Stimulated activated CD8-positive, alpha-beta memory T cell treated with anti-CD3 and anti-CD28 coated beads, Interleukin-4, amount 100 ng/mL, for 1 hour (primary cell): ENCODE measurements at places on chromosomes 2 and 18.

GRCh38 chr2:71743995-71744675, 290.8 kb downstream of the DYSF start:
- DNase-seq: no peak

DNA sequence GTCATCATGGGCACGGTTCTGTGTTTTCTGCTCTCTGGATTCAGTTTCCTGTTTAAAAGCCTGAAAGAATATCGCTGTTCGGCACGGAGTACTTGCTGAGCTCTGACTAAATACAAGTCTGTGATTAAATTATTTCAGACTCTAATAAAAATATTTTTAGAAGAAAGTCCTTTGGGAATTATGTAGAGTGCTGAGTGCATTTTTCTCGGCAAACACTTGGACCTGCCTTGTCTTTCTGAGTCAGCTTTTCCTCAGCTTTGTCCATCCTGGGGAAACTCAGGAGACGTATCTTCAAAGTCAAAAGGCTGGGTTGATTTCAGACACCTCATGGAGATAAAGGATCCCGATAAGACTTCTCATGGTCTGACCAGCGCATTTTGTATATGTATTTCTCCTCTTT, 45.9 kb downstream of the IL1R2 start:
- DNase-seq: no peak

GRCh38 chr2:100485396-100485795, 15.1 kb downstream of the NMS start:
- no peak for DNase-seq

DNA sequence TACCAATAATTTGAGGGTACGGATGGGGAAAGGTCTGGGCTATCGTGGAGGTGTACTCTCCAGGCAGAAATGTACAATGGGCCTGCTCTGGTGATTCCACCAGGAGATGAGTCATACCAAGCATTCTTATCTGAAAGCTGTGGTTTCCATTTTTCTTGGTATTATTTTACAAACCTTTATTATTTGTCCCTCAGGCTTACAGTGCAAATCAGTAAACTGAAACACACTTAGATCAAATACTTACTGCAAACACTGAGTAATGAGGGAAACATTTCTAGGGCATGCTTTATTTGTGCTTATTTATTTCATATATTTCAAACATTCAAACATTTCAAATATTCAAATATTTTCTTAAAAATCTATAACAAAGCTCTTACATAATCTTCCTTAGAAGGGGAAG, 319.8 kb downstream of the RND3 start:
- DNase-seq: no peak

DNA sequence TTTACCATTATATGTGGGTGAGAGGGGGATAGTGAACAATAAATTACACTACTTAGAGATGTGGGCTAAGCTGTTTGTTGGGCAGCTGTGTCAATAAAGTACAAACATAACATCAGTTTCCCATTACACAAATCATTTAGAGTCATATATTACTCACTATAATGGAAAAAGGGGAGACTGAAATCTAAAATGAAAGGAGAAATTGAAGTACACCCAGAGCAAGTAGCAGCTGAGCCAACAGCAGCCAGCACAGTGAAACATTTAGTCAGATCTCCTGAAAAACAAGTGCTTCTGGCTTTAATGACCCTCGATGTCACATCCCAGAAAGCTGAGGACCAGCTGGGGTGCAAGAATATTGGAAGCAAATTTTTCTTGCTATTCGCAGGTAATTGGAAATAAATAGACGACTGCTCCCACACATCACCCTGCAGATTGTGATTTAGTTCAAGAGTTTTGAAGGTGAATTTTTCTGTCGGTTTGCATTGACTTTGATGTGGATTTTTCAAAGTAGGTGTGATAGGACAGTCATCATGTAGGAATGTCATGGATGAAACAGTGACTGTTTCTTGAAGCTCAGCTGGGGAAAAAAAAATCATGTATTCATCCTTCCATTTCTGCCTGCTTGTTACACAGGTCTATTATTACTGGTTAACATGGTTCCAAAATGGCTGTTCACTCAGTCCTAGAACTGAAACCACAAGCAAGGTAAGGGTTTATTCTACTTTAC, 1607.3 kb upstream of the CELF4 start:
- no peak for DNase-seq

DNA sequence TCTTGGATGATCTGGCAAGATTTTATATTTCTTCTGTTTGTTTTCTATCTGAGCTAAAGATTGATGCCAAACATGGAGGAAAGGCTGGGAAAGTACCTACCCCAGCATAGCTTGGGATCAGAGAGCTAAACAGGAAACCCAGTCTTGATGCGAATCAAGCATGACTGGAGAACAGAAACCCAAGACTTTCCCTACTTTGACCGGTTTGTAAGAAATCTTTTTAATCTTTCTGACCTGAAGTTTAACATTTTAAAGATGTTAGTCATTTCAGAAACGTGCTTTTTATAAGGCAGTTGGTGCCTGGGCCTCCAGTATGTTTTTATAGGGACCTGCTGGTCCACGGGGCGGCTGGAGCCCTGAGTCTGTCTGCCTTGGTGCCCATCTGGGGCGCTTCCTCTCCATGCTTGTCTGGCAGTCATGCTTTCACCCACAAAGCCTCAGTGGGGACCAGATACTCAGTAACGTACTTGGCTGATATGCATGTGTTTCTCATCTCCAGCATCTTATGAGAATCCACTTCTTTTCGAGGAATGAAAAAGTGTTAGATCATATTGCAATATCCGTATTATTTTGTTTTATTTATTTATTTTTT, 266.5 kb downstream of the PTGR3 start:
- DNase-seq: no peak

GRCh38 chr18:3891245-3891644, 441.3 kb downstream of the TGIF1 start:
- DNase-seq: no peak

DNA sequence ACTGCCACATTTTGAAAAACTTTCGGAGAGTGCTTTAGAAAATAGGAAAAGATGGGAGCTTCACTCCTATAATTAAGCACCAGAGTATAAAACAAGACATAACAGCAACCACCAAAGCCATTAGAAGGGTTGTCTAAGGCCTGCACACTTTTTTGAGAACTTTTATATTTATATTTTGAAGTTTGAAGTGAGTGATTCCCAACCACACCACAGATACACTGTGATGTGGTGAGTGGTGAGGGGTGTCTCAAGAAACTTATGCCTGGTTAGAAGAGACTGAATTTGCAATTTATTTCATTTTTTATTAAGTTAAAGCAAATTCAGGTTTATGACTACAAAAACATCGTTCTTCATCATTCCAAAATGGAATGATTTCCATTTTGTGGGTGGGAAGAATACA, 161.9 kb downstream of the DNAH6 start:
- no peak for DNase-seq

GRCh38 chr2:52017646-52018235, 985.8 kb upstream of the NRXN1 start:
- no peak for DNase-seq

DNA sequence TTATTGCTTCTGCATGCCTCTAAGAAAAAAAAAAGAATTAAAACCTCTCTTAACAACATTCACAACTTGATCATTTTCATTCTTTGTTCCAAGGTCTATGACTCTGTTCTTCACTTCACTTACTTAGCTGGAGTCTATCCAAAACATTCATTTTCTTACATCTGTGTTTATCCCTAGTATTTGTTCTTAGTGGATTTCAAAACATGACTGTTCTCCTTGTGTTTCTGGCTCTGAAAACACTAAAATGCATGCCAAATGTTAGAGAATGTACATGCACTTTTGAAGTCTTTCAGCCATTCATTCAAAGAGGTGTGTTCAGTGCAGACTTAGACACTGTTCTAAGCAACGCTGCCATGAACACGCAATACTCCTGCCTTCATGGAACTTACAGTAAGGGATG, 138.8 kb downstream of the CNTNAP5 start:
- DNase-seq: no peak

DNA sequence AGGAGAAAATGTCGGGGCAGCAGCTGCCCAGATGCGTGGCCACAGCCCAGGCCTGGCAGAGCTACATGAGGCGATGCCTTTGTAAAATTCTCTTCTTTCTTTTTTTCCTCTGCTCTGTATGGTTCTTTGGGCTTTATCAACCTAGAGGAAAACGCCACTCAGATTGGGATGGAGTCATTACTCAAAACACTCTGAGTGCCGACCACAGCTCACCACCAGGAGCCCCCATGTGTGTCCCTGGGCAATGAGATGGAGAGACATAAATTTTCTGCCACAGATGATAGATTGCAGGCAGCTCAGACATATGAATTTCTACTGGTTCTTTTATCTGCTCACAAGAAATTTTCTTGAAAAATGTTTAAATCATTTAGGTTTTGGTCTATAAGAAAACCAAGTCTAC, 56.0 kb downstream of the PARD6G start:
- DNase-seq: no peak

GRCh38 chr2:131557558-131558321, 30.1 kb downstream of the CCDC74A start:
- no peak for DNase-seq

DNA sequence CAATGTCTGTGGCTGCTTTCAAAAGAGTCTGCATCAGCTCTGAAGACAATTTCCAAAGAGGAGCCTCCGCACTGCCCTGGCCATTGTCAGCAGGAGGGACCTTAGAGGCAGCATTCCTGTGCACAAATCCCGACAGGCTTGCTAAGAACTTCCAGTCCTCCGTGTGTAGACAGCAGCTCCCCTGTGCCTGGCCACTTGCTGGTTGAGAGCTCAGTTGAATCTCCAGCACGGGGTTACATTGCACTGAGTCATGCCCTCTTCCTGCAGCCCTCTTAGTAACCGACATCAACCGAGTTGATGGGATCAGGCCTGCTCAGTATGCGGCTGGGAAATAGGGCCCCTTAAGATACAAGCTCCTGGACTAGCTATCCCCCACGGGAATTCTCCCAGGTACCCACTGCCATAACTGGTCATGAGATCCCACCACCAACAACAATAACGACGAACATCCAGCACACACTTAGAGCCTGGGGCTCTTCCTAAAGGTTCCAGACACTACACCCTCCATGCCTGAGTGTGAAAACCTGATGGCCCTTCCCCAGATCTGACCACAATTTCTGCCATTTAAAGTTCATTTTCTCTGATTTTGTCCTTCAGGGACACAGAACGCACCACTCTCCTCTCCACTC, 12.0 kb downstream of the ATP6V1B1 start:
- no peak for DNase-seq

DNA sequence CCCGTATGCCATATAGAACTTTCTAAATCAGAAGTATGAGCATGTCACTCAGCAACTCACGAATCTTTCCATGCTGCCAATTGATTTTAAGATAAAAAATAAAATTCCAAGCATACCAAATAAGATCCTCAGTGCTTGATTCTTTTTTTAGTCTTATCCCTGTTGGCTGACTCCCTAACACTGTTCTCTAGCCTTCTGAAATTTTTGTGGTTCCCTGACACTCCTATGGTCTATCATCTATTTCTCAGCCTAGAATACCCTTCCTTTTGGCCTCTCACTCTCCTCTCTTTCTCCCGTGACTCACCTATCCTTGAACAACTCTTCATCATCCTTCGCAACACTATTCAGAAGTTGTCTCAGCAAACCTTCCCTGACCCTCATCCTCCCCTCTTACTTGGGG, 50.5 kb downstream of the CCDC141 start:
- no peak for DNase-seq

GRCh38 chr2:176729706-176730569, 460.7 kb downstream of the MTX2 start:
- no peak for DNase-seq

GRCh38 chr2:115484486-115484885, 1042.0 kb downstream of the DPP10 start:
- no peak for DNase-seq

- DNase-seq: no peak
Observed at GRCh38 chr18:61703508-61703907, 189.3 kb downstream of the RNF152 start.

DNA sequence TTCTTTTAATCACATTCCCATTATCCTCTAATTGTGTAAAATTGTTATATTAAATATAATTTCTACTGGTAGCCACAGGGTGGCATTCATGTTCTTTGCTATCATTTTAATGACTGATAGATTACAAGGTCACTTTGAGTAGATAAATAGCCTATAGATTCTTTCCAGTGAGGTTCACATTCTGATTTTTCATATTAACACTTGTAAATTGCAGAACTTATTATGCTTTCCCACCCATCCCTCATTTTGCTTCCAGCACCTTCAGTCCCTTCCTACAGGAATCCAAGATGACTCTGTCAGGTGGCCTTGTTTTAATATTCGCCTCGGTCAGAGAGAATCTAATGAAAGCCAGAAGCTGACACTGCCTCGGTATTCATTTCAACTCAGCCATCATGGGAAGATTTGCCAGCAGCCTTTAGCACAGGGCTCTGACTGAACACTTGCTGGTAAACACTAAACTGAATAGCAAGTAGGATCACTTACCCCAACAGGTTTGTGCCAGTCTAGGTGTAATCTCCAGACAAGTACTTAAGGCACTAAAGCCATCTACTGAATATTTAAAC, 101.2 kb upstream of the FSHR start:
- DNase-seq: no peak

GRCh38 chr2:173751245-173751975, 213.8 kb downstream of the SP3 start:
- no peak for DNase-seq

DNA sequence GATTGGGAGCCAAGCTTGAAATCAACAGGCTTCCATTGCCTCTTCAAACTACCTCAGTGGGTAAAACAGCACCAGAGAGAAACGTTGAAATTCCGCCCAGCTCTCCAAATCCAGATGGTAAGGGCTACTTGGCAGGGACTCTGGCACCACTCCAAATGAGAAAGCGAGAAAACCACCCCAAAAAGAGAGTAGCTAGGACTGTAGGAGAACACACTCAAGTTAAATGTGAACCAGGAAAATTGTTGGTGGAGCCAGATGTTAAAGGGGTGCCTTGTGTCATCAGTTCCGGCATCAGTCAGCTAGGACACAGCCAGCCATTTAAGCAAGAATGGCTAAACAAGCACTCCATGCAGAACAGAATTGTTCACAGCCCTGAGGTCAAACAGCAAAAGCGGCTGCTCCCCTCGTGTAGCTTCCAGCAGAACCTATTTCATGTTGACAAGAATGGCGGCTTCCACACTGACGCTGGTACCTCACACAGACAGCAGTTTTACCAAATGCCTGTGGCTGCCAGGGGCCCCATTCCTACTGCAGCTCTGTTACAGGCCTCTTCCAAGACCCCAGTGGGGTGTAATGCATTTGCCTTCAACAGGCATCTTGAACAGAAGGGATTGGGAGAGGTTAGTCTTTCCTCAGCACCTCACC, 167.3 kb downstream of the ASXL3 start:
- no peak for DNase-seq

DNA sequence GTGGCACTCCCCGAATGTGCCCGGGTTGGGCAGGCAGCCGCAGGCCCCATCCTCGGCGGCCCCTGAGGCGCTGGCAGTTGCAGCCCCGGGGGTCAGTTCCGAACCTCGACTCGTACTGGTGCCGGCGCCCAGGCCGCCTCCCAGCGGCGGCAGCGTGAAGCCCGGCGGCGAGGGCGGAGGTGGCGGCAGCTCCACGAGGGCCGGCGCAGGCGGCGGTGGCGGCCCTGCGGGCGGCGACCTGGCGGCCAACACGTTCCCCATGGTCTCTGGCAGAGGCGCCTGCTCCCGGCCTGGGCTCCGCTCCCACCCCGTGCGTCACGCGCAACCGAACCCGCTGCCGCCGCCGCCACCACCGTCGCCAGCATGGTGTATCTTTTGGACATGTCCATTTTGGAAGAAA, 196.3 kb downstream of the CCDC74A start:
- DNase-seq: no peak
